ENCODE measurements at places on chromosomes 12 and 14.

GRCh38 chr12:64122154-64122553 lies 99.9 kb downstream of the KICS2 start:
- DNase-seq: no peak

DNA sequence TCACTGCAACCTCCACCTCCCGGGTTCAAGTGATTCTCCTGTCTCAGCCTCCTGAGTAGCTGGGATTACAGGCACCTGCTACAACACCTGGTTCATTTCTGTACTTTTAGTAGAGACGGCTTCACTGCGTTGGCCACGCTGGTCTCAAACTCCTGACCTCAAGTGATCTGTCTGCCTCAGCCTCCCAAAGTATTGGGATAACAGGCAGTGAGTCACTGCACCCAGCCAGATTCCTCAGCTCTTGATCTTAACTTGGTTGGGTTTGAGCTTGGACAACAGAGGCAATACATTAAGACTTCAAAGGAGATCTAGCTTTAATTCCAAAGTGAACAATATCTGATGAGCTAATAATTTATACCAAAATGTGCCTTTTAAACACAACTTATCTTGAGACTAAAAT lies 5.6 kb downstream of the DAZAP2 start:
- DNase-seq: no peak

- no peak for DNase-seq
Observed at GRCh38 chr12:19872621-19873540, 433.6 kb downstream of the AEBP2 start.

DNA sequence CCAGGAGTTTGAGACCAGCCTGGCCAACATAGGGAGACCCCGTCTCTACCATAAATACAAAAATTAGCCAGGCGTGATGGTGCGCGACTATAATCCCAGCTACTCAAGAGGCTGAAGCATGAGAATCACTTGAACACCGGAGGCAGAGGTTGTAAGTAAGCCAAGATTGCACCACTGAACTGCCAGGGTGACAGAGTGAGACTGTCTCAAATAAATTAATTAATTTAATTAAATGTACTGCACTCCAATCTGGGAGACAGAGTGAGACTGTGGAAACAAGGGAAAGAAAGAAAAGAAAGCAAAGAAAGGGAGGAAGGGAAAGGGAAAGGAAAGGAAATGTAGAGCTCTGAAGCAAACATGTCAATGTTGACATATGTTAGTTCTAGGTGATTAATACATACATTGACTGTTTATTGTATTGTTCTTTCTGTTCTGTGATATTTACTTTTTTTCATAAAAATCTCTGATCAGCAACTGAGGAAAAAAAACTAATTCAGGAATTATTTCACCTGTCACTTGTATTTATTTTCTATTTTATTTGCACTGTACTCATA lies 99.6 kb downstream of the DENND5B start:
- no peak for DNase-seq

- DNase-seq: no peak
Observed at GRCh38 chr12:127728285-127728684, 538.7 kb upstream of the TMEM132C start.

- no peak for DNase-seq
Observed at GRCh38 chr12:88227263-88227662, 85.2 kb downstream of the TMTC3 start.

- DNase-seq: no peak
Observed at GRCh38 chr12:48292040-48292439, 58.7 kb downstream of the ZNF641 start.

DNA sequence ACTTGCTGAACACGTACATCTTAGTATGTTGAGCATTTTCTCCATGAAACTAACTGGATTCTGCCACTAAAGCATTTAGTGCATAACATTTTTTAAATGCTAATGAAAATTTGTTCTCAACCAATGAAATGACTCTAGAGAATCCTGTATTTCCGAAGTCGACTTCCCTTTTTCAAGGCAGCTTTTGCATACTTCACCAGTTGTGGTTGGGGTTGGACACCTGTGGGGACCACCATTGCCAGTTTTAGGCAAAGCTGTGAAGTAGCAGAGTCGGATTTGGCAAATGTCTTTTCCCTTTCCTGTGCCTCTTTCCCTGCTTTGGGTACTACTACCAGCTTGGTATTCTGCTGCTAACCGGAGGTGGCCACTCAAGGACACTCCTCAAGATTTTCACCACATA lies 349.2 kb downstream of the BCAT1 start:
- DNase-seq: no peak

- DNase-seq: no peak
Observed at GRCh38 chr12:54164387-54165145, 24.2 kb downstream of the SMUG1 start.

- DNase-seq: peak; percentile 85
Observed at GRCh38 chr14:32252030-32252670, 49.1 kb upstream of the RNU6-8 start.

DNA sequence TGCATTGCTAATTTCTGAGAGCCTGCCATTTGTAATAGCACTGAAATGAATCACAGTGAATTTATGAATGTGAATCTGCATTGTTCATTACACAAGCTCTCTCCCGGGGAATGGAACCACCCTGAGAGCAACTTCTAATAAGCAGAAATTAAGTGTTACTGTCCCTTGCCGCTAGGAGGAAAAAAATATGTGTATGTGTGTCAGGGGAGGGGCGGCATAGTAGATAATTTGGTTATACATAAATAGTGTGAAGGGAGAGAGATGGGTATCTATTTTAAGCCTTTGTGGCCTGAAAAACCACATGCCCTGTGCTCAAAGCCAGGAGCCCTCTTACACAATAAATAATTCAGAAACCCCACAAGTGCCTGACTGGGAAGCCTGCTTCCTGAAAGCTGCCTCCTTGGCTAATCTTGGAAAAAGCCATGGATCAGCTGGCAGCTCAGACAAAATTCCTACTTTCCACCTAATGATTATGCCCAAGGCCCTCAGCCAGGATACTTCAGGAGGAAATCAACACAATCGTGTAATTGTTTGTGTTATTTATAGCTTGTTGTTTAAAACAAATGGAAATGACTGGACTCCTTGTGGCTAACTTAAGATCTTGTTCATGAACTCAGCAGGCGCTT lies 366.2 kb upstream of the KITLG start:
- no peak for DNase-seq

DNA sequence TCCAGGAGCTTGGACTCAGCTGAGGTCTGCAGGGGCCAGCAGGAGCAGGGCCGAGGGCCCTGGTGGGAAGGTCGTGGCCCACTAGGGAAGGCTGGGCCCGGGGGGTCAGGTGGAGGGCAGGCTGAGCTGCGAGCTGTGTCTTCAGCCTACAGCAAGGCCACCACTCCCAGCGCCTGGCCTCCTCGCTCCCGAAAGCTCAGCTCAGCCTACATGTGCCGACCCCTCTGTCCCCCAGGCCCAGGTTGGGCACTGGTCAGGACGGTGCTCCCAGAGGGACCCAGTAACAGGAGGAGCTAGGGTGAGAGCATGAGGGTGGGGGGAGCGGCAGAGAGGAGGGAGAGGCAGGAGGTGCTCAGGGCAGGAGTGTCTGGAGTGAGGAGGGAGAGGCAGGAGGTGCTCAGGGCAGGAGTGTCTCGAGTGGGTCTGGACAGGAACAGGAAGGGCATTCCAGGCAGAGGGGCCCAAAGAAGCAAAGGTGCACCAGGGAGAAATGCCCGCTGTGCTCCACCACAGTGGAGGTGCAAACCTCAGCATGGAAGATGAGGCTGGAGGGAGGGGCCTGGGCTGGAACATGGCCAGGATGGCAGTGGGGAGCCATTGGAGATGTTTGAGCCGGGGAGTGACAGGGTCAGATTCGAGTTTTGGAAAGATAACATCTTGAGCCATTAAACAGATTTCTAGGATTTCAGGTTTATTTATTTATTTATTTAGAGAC lies 29.1 kb upstream of the GPR132 start:
- no peak for DNase-seq

- DNase-seq: no peak
Observed at GRCh38 chr14:52808101-52808500, 16.7 kb upstream of the GNPNAT1 start.

GRCh38 chr12:7066596-7066995 lies 6.1 kb downstream of the C1S start:
- no peak for DNase-seq

- peak; percentile 99 for DNase-seq
Observed at GRCh38 chr12:121124402-121125109, 8.1 kb upstream of the P2RX7 start.

DNA sequence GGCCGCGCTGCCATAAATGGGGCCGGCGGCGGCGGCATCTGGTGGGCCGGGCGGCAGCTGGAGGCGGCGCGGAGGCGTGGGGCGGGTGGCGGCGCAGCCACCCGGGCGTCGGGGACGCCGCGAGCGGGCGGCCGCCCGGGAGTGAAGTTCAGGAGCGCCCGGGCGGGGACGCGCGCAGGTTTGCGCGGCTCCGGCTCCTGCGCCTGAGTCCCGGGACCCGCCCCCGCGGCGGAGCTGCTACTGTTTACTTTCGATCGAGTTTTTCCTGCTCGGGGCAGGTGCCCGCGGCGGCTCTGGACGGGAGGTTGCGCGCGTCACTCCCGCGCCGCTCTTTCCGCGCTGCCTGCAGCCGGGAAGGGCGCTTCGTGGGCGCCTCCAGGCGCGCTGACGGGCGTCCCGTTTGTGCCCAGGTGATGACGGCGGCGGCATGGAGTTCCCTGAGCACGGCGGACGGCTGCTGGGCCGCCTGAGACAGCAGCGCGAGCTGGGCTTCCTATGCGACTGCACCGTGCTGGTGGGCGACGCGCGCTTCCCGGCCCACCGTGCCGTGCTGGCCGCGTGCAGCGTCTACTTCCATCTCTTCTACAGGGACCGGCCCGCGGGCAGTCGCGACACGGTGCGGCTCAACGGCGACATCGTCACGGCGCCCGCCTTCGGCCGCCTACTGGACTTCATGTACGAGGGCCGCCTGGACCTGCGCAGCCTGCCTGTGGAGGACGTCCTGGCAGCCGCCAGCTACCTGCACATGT lies at the start of gene ZBTB42:
Gene ZBTB42, plus strand, starts transcription at position 331 of the 749 bp plus-strand sequence. Its CDS starts 97 bp downstream, at position 428.
- DNase-seq: peak; percentile 91

DNA sequence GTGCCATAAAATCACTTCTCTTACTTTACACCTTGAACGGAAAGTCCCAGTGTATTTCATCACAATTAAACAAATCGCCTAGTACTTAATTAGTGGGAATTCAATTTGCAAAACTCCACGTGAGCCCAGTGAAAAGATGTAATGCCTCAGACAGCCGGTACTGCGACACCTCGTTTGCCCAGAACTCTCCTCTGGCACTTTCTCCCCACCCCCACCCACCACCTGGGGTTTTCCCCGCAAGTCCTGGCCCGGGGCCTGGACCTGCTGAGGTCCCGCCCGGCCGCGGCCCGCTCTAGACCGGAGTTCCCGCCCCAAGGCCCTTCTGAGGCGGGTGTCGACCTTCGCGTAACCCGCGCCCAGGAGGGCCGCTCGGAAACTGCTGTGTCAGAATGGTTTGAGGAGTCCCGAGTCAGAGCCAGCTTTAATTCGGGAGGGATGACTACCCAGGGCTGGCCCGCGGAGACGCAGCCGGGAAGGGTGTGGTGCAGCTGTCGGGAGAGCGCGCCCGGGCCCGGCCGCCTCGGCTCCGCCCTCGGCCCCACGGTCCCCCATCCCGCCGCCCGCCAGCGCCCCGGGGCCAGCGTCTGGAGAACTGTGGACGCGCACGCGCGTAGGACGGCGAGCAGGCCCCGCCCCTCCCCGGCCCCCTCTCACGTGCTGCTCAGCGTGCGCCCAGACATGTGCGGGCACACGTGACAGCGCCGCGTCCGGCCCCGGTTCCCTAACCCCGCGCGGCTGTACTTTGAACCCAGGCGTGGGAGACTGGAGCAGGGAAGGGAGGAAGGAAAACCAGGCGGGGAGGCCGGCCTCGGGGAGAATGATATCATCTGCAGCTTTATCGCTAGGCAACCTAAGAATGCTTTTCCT lies 10.8 kb downstream of the BHLHE41 start:
- peak; percentile 94 for DNase-seq

GRCh38 chr14:35043046-35043445 lies 3.0 kb upstream of the FAM177A1 start:
- no peak for DNase-seq

DNA sequence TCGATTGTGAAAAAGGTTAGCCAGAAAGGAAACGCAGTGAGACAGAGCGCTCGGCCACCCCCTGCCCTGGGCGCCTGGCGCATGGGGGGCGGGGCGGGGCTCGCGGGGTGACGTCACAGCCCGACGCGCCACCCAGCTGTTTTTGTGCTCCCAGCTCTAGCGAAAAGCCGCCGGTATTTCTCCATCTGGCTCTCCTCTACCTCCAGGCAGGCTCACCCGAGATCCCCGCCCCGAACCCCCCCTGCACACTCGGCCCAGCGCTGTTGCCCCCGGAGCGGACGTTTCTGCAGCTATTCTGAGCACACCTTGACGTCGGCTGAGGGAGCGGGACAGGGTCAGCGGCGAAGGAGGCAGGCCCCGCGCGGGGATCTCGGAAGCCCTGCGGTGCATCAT lies at the start of gene GABARAPL1:
Gene GABARAPL1, plus strand, starts transcription at position 139 of the 393 bp plus-strand sequence. Its CDS starts 253 bp downstream, at position 392.
- DNase-seq: peak; percentile 45

DNA sequence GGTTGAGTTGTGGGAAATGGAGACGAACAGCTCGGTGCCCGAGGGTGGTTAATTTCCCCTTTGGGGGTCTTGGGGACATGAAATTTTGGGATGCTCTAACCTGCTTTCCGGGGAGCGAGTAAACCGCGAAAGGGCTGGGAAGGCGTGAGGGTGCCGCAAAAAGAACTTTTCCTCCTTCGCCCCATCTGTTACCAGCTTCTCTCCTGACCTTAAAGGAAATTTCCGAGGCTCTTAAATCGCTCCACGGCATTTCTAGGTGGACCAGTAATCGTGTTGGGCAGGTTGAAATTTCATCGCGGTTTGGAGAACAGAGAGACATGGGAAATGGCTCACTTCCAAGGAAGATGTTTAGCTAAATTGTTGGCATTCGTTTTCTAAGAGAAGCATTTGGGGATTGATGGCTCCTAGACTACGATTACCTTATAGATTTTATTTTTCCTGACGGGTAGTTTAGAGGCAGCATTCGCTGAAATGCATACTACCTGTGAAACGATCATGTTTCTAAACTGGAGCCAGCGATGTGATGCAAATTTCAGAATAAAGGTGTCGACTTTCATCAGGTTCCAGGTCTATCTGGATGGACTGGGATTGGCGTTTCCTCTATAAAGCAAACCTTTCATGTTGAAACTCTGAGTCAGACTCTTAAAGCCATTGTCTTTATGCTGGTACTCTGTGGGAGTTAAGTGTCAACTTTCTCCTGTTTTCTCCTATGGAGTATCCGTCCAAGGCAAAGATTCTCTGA lies 414.5 kb downstream of the PCNX1 start:
- peak; percentile 94 for DNase-seq

- DNase-seq: no peak
Observed at GRCh38 chr14:29558516-29558915, 369.1 kb downstream of the PRKD1 start.

DNA sequence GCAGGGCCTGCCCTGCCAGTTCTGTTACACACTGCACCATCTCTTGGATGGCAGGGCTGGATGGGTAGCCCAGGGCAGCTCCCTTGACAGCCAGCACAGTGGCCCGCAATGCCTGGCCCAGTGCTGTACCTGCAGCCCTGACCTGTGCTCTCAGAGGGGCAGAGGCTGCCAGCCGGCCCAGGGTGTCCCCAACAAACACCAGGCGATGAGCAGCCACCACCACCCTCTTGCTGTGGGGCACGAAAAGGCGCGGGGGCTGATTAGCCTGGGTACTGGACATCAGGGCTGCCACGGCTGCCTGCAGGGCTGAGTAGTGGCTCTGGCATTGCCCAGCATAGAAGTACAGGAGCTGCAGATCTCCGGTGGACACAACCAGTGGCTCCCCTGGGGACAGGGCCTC lies 4.6 kb upstream of the SLC22A17 start:
- no peak for DNase-seq

Measured in PC-3 (cell line).